Stimulated activated CD4-positive, alpha-beta T cell treated with anti-CD3 and anti-CD28 coated beads, TNF-alpha, amount 100 ng/mL, for 1 hour (primary cell): ENCODE measurements at places on chromosomes 2 and 18.

GRCh38 chr2:233290051-233290845, 17.4 kb upstream of the SAG start:
- no peak for DNase-seq

GRCh38 chr2:63580651-63581297, 7.5 kb downstream of the WDPCP start:
- no peak for DNase-seq

DNA sequence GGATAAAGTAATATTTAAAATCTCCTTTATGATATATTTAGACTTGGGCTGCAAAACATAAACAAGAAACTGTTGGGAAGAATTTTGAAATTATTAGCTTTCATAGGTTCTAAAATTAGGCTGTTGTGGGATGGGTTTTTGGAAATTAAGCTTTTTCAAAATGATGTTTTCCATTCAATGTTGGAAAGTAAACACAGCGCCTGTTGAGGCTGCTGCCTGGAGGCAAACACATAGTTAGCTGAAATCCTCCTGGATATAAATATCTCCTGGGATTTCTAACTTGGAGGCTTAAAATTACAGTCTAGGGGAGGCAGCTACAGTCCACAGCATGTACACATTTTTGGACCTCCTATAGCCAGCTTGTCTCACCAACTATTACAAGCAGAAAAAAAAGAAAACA, 197.3 kb downstream of the DCC start:
- no peak for DNase-seq

GRCh38 chr2:164420787-164421186, 200.5 kb downstream of the GRB14 start:
- no peak for DNase-seq

DNA sequence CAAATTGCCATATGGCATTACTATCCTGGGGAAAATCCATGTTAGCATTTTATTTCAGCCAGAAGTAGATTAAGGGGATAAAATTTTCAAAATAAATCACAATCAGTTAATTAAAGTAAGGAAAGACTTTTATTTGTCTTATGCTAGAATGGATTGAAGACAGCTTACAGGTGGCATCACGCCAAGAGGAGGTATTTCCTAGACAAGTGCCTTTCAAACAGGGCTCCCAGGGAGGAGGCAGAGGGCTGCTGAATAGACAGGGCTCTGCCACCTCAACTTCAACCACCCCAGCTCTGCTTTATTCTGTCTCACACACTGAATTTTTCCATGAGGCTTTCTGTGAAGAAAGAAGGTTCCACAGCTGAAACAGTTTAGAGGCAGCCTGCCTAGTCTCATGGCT, 12.2 kb downstream of the CCDC68 start:
- DNase-seq: no peak

DNA sequence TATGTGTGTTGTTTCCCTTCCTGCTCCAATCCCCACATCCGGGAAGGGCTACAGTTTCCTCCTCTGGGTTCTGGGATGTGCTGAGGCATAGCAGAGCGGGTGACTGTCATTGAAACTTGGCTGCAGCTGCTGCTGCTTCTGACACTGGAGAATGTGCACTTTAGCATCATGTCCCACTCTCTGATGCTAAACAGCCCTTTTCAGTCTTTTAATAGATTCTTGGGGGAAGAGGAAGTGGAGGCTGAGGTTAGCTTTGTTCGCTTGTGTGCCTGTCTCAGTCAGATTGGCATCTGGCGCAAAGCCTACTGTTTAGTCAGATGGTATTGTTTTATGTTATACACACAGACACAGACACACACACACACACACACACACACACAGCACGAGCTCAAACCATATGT, 136.5 kb upstream of the RND3 start:
- no peak for DNase-seq

DNA sequence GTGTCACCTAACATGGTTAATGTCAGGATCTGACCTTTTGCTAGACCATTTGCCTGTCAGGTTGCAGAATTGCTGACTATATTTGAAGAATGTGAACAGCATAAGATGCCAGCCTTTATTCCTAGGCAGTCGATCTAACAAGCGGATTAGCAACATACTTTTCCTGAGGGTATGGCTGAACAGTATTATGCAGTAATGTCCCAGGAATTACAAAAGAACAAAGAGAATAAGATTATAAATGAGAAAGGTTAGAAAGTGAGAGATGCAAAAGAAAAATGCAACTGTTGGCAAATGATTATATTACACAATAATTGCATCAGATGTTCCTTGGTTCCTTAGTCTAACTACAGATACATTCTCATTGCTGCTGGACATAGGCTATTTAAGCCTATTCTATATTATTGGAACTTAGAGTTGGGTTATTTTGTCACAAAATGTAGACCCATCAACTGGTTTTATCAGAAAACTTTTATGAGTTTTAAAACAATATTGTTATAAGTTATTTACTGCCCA, 647.1 kb upstream of the CRIM1 start:
- no peak for DNase-seq

GRCh38 chr18:74378179-74378682, 62.6 kb downstream of the C18orf63 start:
- no peak for DNase-seq

GRCh38 chr2:133968446-133968845, 285.4 kb upstream of the MGAT5 start:
- DNase-seq: no peak

GRCh38 chr18:62555135-62555534, 32.3 kb downstream of the ZCCHC2 start:
- no peak for DNase-seq

DNA sequence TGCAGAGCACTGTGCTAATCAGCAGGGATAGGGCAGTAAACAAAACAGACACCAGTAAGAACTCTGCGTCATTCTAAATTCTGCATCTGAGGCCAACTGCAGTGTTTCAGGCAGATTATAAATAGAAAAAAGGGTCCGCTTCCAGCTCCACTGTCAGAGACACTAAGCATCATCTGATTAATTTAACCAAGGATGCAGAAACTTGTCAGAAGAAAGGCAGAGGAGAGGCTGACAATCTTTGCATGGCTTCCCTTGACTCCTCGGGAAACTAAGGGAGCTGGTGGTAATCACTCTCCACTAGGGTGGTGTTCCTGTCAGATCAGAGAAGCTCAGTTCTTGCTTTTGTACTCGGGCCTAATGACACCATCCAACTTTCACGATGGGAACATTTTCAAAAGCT, 123.5 kb downstream of the DNAH6 start:
- no peak for DNase-seq

DNA sequence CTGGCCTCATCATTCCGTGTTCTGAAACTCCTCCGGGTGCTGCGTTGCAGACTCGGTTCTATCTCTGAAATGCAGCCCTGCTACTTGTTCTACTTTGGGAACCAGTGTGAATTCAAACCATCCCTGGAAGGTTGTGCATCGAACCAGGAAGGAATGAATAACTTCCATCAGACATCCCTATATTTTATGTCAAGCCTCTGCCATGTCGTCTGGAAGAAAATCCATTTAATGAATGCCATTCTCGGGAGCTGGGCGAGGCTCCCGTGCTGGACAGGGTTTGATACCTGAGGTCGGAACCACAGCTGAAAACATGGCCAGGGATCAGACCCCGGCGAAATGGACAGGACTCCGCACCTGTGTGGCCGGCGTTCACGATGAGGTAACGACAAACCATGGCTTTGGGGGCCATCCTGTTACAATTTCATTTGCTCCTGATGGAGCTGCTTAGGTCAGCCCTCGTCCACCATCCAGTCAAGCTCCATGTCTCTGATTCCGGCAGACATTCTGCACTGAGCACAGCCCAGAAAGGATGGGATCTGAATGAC, 821.6 kb downstream of the GALR1 start:
- no peak for DNase-seq

DNA sequence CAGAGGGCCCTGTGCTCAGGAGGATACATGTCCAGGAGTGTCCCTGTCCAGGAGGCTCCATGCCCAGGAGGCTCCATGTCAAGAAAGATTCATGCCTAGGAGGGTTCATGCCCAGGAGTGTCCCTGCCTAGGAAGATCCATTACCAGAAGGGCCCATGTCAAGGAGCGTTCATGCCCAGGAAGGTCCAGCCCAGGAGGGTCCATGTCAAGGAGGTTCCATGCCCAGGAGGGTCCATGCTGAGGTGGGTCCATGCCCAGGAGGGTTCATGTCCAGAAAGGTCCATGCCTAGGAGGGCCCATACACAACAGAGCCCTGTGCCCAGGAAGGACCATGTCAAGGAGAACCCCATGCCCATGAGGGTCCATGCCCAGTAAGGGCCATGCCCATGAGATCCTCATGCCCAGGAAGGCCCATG, 7.0 kb downstream of the GPR35 start:
- no peak for DNase-seq

GRCh38 chr18:10320791-10321190, 133.6 kb upstream of the APCDD1 start:
- no peak for DNase-seq
